Stimulated activated CD8-positive, alpha-beta memory T cell treated with anti-CD3 and anti-CD28 coated beads, Interleukin-4, amount 100 ng/mL, for 4 hours (primary cell): ENCODE measurements at places on chromosomes 7 and 10.

GRCh38 chr10:48771234-48771633 is 86.6 kb downstream of the WDFY4 start:
- DNase-seq, result no peak

DNA sequence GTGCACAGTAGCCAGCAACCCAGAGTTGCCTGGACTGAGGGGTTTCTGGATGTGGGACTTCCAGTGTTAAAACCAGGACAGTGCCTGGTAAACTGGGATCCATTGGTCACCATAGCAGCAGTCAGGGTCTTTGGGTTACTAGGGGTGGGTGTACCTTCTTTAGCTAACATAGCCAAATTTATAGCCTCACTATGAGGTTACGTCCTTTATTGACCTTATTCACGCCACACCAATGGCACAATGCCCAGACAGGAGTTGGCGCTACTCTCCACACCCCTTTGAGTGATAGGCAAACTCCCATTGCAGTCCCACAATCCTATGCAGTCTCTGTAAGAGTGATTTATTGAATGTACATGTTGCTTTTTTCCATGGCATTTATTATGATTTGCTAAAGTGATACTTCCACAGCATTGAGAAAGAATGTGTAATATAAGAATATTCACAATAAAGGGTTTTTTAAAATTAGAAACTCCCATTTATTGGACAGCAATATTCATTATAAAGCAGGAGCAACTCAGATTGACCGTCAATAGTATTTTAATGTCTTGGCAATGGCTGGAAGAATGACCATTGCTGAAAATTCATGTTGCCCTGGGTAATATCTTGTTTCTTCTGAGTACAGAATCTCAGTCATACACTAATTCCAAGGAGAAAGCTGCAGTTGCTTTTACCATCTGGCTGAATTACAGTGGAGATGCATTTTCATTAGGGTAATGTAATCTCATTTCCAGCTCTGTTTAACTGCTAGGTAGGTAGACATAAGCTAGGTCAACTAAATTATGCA is 26.1 kb downstream of the IFIT5 start:
- DNase-seq, result no peak

DNA sequence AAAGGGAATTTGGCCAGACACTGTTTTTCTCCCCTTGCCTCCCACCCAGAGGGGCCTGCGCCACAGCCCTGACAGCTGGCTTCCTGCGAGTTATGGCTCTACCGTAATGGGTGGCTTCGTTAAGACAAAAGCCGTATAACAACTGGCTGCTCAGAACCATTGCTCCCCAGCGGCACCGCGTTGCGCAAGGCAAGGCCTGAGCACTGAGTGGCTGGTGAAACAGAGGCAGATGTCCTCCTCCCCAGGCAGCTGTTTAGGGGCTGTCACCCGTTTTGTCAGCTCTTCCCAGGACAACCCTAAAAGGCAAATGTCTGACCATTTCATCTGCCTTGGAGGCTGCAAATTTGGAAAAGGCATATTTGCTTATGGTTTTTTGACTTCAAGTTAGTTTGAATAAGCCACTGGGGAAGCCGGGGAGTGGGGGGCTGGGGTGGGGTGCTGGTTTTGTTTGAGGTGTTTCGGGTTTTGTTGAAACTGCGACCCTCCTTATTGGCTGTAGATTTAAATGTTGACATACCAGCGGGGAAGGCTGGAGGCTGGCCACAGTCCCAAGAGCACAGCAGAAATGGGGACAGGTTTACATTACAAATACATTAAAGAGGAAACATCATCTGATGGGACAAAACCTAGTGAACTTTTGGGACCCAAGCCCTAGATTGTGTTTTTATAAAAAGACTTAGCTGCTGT is 681 bp upstream of the SPOCK2 start:
- no peak for DNase-seq

GRCh38 chr10:103278537-103278823 is 1.5 kb downstream of the INA start:
- no peak for DNase-seq

- no peak for DNase-seq
These were observed 40.6 kb downstream of the TMEM60 start for GRCh38 chr7:77757589-77757988.

DNA sequence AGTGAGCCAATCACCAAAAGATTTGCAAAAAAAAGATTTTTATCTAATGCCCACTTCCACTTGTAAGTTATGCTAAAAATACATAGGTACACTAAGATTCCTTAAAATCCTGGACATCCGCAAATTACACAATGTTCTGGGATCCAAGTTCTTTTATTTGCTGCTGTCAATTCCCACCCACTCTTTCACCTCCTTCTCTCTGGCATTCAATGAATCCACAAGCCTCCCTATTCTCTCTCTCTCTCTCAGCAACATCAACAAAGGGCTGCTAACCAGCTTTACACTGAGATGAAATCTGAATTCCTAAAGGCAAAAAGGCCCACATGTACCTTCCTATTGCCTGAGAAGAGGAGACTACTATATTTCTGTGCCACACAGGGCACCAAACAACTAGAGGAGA is 99.9 kb downstream of the ARMH3 start:
- DNase-seq, result no peak

DNA sequence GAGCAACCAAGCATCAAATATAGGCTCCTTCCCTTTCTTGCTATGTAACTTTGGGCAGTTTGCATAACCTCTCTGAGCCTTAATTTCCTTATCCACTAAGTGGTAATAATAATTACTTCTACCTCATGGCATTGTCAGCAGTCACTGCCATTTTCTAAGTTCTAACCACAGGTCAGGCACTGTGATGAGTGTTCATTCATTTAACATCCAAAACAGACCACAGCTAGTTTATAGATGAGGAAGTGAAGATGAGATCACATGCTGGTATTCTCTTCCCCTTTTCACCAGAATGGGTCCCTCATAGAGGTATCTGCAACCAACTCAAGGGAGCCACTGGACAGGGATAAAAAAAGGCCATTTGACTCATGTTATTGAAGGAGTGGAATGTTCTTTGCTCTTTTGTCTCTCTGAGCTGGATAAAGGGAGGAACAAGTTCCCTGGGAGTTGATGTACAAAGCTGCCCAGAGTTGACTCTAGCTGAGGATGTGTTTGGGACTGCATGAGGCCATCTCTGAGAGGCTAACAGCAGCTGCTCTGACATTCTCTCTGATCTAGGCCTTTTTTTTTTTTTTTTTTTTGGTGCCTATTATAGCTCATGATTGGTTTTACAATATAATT is 65.0 kb downstream of the DNAJC12 start:
- no peak for DNase-seq

- DNase-seq, result no peak
These were observed 6.1 kb downstream of the GSTO2 start for GRCh38 chr10:104274762-104275721.

GRCh38 chr7:157295338-157295737 is 41.5 kb upstream of the DNAJB6 start:
- DNase-seq, result no peak

- no peak for DNase-seq
These were observed 438.1 kb downstream of the SUGCT start for GRCh38 chr7:40572810-40573465.

GRCh38 chr7:1533547-1534329 is 3.2 kb downstream of the MAFK start:
- DNase-seq, result no peak

DNA sequence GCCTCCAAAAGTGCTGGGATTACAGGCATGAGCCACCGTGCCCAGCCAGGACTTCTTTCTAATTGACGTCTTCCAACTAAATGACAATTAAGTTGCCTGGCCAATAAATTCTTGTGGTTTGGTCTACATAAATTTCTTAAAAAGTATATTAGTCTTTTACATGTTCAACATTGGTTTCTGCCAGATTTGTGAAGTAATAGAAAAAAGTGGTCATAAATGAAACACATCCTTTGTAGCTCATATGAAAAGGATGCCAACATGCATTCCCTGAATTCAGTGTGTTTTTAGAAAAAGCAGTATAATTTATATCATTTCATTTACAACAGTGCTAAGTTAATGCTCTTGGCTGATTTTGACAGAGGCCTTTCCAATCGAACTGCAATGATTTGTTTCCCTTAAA is 215.0 kb downstream of the TAX1BP1 start:
- DNase-seq, result no peak

- no peak for DNase-seq
These were observed 2.9 kb upstream of the CD36 start for GRCh38 chr7:80635533-80635932.

DNA sequence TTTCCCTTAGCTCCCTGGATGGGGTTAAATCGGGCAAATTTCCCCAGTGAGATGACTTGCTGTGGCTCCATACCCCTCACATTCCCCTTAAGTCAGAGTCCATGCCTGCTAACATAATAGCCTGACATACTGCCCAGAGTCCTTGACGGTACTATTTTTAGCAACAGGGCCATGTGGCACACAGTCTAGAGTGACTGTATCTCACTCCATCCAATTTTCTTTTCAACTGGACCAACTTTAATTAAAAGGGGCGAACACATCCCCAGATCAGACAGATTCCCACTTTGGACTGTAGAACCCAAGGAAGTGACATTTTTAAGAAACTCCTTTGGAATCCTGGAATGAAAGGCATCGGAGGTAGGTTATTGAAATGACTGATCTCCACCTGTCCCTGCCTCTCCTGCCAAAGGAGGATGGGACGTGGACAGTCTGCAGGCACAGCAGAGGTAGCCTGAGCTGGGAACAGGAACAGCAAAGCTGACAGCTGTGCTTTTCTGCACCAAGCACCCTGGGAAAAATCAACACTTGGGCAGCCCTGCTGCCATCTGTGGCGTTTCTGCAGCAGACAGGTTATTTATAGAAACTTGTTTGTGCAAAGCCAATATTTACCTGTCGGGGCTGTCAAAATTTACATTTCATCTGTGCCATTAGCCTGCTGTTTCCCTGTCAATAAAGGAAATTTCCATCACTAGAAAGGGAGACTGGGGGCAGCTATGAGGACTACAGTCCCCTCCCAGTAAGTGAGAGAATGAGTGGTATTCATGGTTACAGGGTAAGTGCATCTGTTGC is 221.5 kb upstream of the AOAH start:
- DNase-seq, result no peak

DNA sequence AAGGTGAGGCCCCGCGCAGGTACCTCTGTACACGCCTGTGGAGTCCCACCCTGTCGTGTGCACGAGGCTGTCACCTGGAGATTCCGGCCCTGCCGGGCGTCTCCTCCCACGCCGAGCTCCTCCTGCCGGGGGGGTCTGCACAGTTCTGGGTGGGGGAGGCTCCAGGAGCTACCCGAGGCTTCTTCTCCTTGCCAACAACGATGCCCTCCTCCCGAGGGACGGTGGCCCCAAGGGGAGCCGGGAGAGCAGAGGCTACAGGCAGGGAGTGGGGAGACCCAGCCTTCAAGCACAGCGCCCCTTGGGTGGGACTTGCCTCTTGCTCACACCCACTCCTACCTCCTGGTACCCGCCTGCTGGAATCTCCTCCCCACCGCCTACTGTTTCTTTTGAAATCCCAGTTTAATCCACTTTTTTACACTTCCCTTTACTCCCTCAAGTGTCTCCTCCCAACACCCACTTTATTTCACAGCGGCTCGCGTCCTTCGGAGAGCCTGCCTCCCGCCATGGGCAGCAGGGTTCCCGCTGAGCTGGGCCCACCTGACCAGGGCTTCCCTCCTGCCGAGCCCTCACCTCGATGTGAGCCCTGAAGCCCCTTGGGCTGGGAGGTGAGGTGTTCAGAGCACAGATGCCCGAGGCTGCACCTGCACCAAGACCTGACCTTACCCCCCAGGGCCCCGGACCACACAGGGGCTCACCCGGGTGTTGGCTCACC is 338.1 kb downstream of the DNAJB6 start:
- no peak for DNase-seq

GRCh38 chr10:19925064-19925463 is 108.8 kb downstream of the PLXDC2 start:
- no peak for DNase-seq

DNA sequence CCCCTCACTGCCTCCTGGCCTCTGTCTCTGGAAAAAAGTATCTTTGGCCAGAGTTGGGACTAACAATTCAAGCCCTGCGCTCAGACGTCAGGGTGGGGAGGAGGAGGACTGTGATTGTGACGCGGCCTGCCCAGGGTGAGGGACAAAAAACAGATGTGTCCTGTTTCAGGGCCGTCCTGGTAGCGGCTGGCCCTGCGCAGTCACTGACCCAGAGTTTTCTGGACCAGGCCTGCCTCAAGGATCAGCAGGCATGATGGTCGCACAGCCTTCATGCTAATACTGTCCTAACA is 110.1 kb downstream of the CYTH3 start:
- DNase-seq, result no peak
